ENCODE measurements at places on chromosomes 11 and 22. TPM values are rescaled to one million over a fixed set of nuclear protein-coding genes. Genes with fewer than 3 reads are reported as not detected.

Gene ALDH3B2
- total RNA-seq, result not detected

Gene IGLL1
- not detected for total RNA-seq

Gene AGBL2
- total RNA-seq, result 1.7 TPM

Gene FREY1
- total RNA-seq, result 0.78 TPM

Gene PTPN5
- 25.8 TPM for total RNA-seq

Gene TUBGCP6
- 51.0 TPM for total RNA-seq

Gene MMP13
- total RNA-seq, result not detected

Gene QSER1
- 75.3 TPM for total RNA-seq

DNA sequence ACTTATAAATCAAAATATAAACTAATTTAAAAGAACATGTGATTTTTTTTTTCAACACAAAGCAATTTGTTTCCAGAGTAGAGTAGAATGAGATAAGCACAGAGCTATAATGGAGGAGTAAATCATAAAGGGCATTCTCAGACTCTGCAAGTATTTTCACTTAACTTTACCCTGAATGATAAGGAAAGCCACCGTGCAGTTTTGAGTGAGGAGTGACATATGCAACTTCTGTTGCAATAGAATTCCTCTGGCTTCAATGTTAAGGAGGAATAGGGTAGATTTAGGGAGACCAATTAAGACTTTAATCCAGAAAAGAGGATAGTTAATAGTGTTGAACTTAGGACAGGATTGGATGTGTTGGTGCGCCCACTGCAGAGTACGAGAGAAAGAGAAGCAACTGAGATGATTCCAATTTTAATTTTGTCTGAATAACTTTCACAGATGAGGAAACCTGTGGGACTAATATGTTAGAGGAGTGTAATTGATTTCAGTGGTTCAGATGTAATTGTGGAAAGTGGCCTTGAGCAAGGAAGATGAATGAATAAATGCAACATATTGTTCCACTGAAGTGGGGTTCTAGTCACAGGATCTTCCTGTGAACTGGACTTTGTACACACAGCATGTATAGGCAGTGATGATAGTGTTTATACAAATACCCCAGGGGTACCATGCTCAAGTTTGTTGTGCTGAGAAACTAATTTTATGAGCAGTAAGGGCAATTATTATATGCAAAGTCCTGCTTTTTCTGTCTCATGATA, 255.5 kb upstream of the ANO3 start:
- H3K27ac ChIP-seq, result no peak overlapping the region
- H3K27me3 ChIP-seq, result no peaks in the 10 kb centered on the region
- H3K4me1 ChIP-seq, result peaks cover 9% of the 10 kb centered on the region
- no peaks in the 10 kb centered on the region for H3K36me3 ChIP-seq
- no peak overlapping the region for H3K4me3 ChIP-seq

GRCh38 chr11:32884770-32885384, 7.7 kb upstream of the QSER1 start:
- no peak for DNase-seq
- H3K27me3 ChIP-seq, result no peaks in the 10 kb centered on the region
- H3K4me1 ChIP-seq, result no peaks in the 10 kb centered on the region
- H3K36me3 ChIP-seq, result no peaks in the 10 kb centered on the region

DNA sequence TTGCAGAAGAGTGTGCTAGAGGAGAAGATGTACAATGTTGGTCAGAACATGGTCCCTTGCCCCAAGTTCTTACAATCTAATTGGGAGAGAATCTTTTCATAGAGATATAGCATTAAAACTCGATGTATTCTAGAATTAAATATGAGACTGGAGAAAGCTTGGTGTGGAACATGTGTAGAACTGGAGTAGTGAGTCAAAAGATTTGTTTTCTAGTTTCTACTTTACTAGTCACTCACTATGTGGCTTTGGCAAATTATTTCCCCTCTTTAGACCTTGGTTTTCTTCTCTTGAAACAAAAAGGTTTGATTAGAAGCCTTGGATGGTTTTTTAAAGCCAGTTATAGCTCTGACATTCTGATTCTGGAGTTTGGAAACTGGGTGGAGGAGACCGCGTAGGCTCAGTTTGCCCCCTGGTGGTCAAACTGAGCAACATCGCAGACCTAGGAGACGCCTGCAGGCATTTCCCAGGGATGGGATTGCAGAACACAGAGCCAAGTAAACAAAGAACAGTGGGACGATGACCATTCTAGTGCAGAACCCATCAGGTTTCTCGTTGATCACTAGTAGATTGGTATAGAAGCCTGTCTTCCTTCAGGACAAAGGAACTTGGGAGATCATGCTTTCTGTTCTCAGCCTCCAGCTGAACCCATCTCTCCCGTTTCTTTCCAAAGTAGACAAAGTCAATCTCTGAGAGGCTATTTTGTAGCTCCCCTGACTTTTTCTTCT, 8.5 kb upstream of the CHRDL2 start:
- peaks cover 2% of the 10 kb centered on the region for H3K27me3 ChIP-seq
- no peak overlapping the region for H3K27ac ChIP-seq
- no peaks in the 10 kb centered on the region for H3K4me1 ChIP-seq
- peak; percentile 58 for DNase-seq

- H3K4me1 ChIP-seq, result no peaks in the 10 kb centered on the region
- no peak for DNase-seq
- no peak overlapping the region for H3K27ac ChIP-seq
- no peak overlapping the region for H3K4me3 ChIP-seq
- H3K36me3 ChIP-seq, result no peaks in the 10 kb centered on the region
- H3K27me3 ChIP-seq, result no peaks in the 10 kb centered on the region
Observed at GRCh38 chr11:100546714-100547113, 140.4 kb upstream of the ARHGAP42 start.

DNA sequence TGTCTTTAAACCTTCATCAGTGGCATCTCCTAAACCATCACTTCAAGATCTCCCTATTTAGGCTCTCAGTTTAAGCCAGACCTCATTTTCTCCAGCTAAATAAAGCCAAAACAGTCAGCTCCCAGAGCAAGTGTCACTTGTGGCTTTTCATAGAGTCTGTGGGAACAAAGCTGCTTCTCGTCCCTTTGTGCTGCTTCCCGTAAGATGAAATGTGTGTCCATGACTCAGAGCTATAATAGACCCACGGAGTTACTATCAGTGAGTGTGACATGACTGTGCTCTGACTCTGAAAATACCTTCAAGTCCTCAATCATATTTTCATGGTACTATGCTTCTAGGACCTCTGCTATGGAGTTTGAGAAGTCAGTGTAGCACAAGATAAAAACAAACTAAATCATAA, 57.3 kb upstream of the SLN start:
- DNase-seq, result no peak
- no peaks in the 10 kb centered on the region for H3K4me1 ChIP-seq
- H3K27me3 ChIP-seq, result no peaks in the 10 kb centered on the region
- no peak overlapping the region for H3K4me3 ChIP-seq

DNA sequence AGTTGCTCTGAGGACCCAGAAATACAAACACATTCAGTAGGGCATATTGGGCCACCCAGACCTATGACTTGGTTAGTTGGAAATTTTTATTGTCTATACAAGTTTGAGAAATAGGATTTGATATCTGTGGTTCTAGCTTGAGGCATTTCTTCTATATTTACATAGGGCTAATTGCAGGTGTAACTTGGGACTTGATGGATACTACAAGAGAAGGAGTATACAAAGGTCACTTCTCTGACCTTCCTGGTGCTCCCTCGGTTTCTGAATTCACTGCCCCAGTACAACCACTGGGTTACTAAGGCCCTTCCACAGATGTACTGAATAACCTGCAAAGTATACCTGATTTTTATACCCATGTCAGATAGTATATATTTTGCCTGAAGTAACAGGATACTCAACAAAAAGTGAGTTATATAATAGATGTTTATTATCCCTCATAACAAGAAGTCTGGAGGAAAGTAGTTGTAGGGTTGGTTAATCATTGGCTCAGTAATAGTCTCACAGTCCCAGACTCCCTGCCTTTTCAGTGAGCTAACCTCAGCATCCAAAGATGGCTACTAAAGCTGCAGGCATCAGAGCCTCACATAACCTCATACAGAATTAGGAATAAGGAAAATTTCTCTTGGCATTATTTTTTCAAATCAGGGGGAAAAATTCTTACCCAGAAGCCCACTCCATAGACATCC, 8.8 kb upstream of the PGR start:
- H3K4me3 ChIP-seq, result no peak overlapping the region
- H3K27ac ChIP-seq, result no peak overlapping the region
- H3K27me3 ChIP-seq, result no peaks in the 10 kb centered on the region
- no peaks in the 10 kb centered on the region for H3K36me3 ChIP-seq
- no peaks in the 10 kb centered on the region for H3K4me1 ChIP-seq
- no peak for DNase-seq

DNA sequence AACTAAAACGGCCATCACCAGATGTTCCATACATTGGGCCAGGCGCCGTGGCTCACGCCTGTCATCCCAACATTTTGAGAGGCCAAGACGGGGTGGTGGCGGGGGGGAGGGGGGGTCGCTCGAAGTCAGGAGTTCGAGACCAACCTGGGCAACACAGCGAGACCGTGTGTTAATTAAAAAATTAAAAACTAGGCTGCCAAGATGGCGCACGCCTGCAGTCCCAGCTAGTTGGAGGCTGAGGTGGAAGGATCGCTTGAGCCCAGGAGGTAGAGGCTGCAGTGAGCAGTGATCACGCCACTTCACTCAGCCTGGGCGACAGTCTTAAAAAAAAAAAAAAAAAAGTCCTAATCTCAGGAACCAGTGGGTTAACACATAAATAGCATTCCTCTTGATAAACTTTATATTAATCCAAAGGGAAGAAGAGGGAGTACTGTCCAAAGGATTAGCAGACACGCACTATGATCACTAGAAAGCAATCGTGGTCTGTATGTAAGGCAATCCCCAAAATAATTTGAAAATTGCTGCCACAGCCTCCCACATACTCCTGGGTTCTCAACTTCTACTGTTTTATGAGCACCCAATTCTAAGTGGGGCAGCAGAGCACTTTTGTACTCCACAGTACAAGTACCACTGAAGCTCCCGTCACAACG, 604 bp downstream of the PUS3 start:
- peak overlapping the region; percentile 85 for H3K27ac ChIP-seq
- H3K36me3 ChIP-seq, result peaks cover 8% of the 10 kb centered on the region
- peaks cover 6% of the 10 kb centered on the region for H3K4me1 ChIP-seq
- no peak for DNase-seq
- H3K4me3 ChIP-seq, result peak overlapping the region; percentile 88
- no peaks in the 10 kb centered on the region for H3K27me3 ChIP-seq

DNA sequence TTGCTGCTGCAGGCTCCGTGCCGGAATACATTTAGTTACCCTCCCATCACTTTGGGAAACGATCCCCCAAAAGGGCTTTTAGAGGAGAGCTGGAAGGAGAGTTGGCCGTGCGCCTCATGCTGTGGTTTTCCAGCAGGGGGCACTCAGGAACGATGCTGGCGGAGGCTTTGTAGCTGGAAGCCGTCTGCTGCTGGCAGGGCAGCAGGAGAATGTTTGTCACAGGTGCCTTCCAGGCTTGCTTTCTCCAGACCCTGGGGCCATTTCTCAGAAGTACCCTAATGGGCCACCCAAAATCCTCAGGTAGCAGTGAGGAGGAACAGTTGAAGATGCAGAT, 30.0 kb upstream of the CABP7 start:
- H3K36me3 ChIP-seq, result no peaks in the 10 kb centered on the region
- H3K4me1 ChIP-seq, result peaks cover 53% of the 10 kb centered on the region
- H3K27me3 ChIP-seq, result peaks cover 10% of the 10 kb centered on the region
- peak overlapping the region; percentile 56 for H3K4me3 ChIP-seq
- DNase-seq, result peak; percentile 86

GRCh38 chr11:45489281-45489905, 176.0 kb downstream of the CHST1 start:
- DNase-seq, result no peak
- no peak overlapping the region for H3K4me3 ChIP-seq
- peaks cover 6% of the 10 kb centered on the region for H3K36me3 ChIP-seq
- H3K27ac ChIP-seq, result no peak overlapping the region
- peaks cover 11% of the 10 kb centered on the region for H3K4me1 ChIP-seq

GRCh38 chr11:65884716-65885092, 3.6 kb downstream of the FIBP start:
- H3K27ac ChIP-seq, result peak overlapping the region; percentile 95
- H3K36me3 ChIP-seq, result no peaks in the 10 kb centered on the region
- peaks cover 12% of the 10 kb centered on the region for H3K27me3 ChIP-seq
- DNase-seq, result peak; percentile 88
- peak overlapping the region; percentile 76 for H3K4me3 ChIP-seq

GRCh38 chr11:69419662-69420395, 61.6 kb upstream of the LINC01488 start:
- peaks cover 7% of the 10 kb centered on the region for H3K36me3 ChIP-seq
- H3K27me3 ChIP-seq, result peaks cover 2% of the 10 kb centered on the region
- no peak overlapping the region for H3K27ac ChIP-seq
- DNase-seq, result no peak
- peaks cover 3% of the 10 kb centered on the region for H3K4me1 ChIP-seq

DNA sequence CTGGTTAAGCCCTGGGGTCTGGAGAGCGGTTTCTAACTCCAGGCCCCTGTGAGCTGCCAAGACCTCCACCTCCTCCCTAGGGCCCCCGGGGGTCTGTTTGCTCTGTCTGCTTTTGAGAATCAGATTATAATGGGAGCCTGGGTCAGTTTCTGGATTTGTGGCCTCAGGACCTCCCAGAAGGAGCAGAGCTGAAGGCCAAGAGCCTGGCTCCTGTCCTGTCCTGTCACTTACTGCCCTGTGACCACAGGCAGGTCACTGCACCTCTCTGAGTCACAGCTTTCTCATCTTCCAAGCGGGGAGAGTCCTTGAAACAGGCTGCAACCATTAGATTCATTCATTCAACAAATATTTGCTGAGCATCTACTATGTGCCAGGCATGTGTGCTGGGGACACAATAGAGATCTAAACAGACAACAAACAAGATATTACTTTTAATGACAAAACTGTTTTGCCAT, 87.3 kb upstream of the FGF3 start:
- no peaks in the 10 kb centered on the region for H3K36me3 ChIP-seq
- DNase-seq, result no peak

DNA sequence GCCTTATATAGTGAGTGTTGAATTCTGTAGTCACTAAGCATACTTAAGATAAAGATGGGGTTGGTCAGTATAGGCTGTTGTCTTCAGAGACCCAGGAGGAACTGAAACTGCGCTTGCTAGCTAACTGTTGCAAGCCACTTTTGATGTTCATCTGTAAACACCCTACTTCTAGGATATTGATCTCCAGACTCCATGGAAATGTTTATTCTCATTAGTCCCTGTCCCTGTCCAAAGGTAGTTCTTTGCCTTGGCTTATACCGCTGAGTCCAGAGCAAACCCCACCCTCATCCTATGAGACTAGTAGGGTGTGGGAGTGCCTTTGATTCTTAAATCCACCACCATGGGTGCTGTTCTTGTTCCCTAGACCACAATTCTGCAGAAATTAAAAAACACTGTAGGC, 36.4 kb downstream of the DEPDC5 start:
- H3K27me3 ChIP-seq, result peaks cover 1% of the 10 kb centered on the region
- no peaks in the 10 kb centered on the region for H3K4me1 ChIP-seq
- H3K27ac ChIP-seq, result no peak overlapping the region
- no peak for DNase-seq
- no peak overlapping the region for H3K4me3 ChIP-seq

- H3K4me1 ChIP-seq, result peaks cover 15% of the 10 kb centered on the region
- peaks cover 4% of the 10 kb centered on the region for H3K27me3 ChIP-seq
- H3K36me3 ChIP-seq, result no peaks in the 10 kb centered on the region
Observed at GRCh38 chr11:74388678-74389327, 9.4 kb downstream of the PGM2L1 start.
